ENCODE measurements at places on chromosomes 16 and 17.

GRCh38 chr16:1781758-1782407 lies 488 bp downstream of the SPSB3 start:
- DNase-seq = no peak

DNA sequence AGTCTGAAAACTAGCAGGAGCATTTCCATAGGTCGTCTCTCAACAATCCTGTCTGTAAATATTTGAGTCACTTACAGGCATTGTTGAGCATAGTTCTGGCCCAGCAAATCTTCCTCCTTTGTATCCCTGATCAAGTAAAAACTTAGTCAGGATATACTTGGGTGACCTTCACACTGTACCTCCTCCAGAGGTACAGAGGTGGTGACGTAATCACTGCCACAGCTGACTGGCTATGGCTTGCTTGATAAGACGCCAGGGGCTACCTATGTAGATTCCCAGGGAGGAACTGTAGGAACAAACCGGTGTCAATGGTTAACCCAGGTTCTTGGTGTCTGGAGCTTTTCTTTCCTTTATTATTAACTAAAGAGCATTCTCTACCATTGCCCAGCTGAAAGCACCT lies at the start of gene KCNJ16:
TSS of gene KCNJ16 (plus strand) at position 270 of the 400 bp plus-strand sequence. CDS start 56,863 bp downstream, outside the sequence.
- DNase-seq = no peak

DNA sequence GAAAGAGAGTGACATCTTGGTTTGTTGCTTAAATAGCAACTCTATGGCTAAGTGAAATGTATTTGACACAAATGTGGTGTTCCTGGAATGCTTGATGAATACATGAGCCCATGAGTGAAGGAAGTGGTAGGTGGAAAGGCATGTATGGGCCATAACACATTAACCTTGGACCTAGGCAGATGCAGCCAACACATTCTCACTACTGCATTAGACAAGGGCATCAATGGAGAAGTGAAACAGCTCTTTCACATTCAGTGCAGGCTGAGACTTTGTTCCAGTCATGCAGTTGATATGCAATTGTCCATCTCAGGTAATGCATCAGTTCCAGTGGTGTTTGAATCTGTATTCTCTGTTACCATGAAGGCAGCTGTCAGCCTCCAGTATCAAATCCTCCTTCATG lies 133.6 kb downstream of the HS3ST3B1 start:
- DNase-seq = no peak

GRCh38 chr17:14432079-14432478 lies 131.2 kb downstream of the HS3ST3B1 start:
- DNase-seq = no peak

- DNase-seq = no peak
These were observed 37.9 kb downstream of the SNX20 start for GRCh38 chr16:50643192-50643591.

GRCh38 chr17:4838309-4838785 lies 5.2 kb downstream of the MINK1 start:
- DNase-seq = no peak
